Stimulated activated CD4-positive, alpha-beta T cell treated with anti-CD3 and anti-CD28 coated beads, Interleukin-12 subunit alpha, Interleukin-12 subunit beta, amount 100 ng/mL, for 48 hours (primary cell): ENCODE measurements at places on chromosomes 6 and 20.

DNA sequence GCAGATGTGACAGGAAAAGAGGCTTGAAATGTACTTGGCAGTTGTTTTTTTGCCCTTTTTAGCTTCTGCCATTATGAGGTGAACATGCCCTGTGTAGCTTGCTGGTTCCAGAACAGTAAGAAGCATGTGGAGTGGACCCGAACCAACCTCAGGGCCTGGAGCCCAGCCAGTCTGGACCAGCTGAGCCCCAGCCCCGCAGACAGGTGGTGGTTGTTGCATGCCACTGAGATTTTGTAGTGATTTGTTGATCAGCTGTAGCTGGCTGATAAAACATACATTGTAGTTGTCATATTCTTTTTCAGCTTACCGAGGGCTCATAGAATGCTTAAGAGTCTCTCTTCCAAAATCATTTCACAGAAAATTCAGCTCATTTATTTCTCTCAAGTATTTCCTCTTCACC is 182.2 kb downstream of the FARS2 start:
- no peak for DNase-seq

DNA sequence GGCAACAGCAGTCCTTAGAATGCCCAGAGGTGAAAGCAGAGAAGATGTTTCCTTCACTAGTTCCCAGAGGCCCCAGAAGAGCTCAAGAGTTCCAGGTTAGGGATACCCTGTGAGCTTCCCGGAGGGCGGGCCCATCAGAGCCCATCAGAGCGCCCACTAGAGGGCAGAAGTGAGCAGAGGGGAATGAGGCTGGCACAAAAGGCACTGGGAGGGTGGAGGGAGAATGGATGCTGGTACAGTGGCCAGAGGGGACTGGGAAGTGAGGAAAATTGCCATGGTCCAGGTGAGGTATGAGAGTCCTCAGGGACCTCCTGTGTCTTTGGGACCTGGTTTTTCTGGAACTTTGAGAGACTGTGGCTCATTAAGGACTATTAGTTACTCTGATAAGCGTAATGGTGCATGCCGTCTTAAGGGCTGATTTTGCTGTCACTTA is 57.3 kb downstream of the LINC00237 start:
- peak; percentile 23 for DNase-seq

GRCh38 chr6:36969240-36969691 is 14.7 kb downstream of the PI16 start:
- no peak for DNase-seq

GRCh38 chr6:139600343-139600742 is 225.9 kb upstream of the CITED2 start:
- DNase-seq = no peak

DNA sequence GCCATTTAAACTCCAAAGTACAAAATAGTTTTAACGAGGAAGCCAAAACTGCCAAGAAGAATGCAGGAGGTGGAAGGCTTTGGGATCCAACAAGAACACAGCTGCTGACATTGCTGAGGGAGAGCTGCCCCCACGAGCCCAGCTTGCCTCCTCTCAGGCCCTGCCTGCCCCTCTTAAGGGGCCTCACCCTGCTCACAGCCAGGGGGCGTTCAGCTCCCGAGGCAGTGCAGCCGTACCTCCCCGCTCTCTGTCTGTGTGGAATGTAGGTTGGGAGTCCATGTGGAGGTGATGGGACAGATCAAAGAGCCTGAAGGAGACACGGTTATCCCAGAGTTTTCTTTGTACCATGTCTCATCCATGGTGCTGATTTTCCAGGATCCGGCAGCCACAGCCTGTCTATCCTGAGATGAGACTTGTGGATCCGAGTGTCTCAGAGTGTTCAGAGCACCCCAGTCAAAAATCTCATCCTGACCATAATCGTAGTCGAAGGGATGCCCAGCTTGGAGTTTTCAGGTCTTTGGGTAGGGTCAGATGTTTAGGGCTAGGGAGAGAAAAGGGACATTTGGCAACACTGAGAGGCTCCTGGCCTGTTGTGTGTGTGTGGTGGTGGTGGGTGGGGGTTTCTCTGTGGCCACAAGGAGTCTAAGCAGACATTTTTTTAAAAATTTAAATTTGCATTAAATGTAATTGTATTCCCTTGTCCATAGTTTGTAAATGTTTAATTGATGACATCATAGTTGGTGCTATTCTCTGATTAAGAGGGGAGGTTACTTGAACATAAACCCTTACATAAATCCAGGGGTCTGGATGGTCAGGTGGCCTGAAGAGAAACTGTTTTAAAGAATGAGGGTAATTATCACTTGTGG is 111.4 kb upstream of the CLDN20 start:
- no peak for DNase-seq

GRCh38 chr20:50996901-50997865 is 25.7 kb downstream of the KCNG1 start:
- DNase-seq = no peak

GRCh38 chr20:48547664-48548063 is 280.1 kb downstream of the PREX1 start:
- DNase-seq = no peak

- peak; percentile 12 for DNase-seq
Measured at GRCh38 chr6:42136508-42137193, 5.8 kb downstream of the C6orf132 start.

DNA sequence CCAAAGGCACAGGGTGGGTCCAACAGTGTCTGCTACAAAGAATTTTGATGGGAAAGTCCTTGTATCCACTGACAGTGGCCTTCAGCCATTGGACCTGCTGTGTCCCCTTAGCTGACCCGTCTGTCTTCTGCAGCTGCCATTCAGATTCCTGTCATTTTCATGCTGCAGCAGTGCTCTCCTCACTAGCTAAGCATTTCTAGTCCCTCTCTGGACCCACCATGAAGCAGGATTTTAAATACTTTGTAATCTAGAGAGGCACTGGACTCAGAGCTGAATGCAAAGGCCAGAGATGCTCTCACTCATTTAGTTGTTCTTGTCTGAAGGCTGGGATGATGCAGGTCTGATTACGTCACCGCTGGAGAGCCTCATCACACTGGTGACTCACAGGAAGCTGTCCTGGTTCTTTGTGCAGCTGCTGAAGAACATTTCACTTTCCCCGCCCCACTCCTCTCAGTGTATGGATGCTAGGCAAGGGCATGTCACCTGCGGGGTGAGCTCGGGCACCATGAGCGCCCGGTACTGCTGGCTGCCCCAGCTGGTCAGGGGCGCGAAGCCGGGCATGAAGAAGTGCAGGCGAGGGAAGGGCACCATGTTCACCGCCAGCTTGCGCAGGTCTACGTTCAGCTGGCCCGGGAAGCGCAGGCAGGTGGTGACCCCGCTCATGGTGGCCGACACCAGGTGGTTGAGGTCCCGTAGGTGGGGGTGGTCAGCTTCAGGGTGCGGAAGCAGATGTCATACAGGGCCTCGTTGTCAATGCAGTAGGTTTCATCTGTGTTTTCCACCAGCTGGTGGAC is 19.4 kb upstream of the TUBB2A start:
- peak; percentile 30 for DNase-seq

- no peak for DNase-seq
Measured at GRCh38 chr6:35388030-35388429, 45.7 kb downstream of the PPARD start.

- DNase-seq = no peak
Measured at GRCh38 chr6:85462673-85463072, 12.8 kb downstream of the NT5E start.
